Osteoblast (primary cell): ENCODE measurements at places on chromosomes 6 and 20. TPM values are rescaled to one million over a fixed set of nuclear protein-coding genes. Genes with fewer than 3 reads are reported as not detected.
A peak's percentile ranks its signal among the peaks of the same experiment; 100 is the strongest.

DNA sequence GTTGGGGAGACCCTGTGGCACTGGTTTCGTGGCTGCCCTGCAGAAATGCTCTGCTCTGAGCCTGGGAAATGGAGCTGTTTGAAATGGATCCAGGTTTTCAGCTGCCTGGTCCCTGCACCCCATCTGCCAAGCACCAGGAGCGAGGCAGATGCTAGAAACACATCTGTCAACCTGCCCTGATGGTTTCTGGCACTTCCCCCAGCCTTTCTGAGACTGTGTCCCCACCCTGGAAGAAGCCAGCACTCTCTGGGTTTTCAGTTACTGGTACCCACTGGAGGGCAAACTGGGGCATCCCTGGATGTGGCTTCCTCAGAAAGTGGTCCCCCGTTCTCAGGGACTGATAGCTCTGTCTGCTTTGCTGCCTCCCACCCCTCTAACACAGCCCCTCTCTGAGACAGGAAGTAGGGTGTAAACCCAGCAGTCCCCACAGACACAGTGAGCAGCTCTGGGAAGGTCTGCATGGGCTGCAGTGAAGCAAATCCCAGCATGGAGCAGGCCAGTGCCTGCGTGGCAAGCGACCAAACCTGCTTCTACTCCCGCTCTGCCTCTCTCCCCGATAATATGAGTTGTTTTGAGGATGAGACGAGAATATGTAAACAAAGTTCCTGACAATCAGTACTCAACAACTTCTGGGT lies 54.2 kb upstream of the MAFB start:
- no peak for DNase-seq
- no peaks in the 10 kb centered on the region for H3K4me1 ChIP-seq
- H3K36me3 ChIP-seq, result no peaks in the 10 kb centered on the region
- no peak overlapping the region for H3K4me3 ChIP-seq
- no peaks in the 10 kb centered on the region for H3K27me3 ChIP-seq
- H3K27ac ChIP-seq, result no peak overlapping the region

DNA sequence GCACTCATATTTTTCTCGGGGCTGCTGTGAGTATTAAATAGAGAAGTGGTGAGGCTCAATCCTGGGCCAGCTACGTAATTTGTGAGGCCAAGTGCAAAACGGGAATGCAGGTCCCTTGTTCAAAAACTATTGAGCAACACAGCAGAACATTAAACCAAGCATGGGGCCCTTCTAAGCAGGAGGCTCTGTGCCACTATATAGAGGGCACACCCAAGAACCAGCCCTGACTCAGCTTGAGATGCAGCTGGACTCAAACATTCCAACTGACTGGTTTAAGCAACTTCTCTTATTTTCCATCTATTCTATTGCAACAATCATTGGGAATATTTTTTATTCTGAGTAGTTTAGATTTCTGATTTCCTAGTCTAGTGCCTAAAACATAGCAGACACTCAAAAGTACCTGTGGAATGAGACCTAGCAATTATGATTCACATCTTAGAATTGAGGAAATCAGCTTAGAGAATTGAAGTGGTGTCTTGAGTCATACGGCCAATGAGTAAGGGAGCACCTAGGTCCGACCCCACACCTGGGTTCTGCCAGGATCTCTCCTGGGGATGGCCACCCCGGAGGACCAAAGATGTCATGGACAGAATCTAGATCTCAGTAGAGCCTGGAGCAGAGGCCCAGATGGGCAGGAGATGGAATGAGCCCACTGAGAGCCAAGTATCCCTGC lies 1.3 kb downstream of the SIRPB2 start:
- H3K27me3 ChIP-seq, result peaks cover 55% of the 10 kb centered on the region
- no peak for DNase-seq

DNA sequence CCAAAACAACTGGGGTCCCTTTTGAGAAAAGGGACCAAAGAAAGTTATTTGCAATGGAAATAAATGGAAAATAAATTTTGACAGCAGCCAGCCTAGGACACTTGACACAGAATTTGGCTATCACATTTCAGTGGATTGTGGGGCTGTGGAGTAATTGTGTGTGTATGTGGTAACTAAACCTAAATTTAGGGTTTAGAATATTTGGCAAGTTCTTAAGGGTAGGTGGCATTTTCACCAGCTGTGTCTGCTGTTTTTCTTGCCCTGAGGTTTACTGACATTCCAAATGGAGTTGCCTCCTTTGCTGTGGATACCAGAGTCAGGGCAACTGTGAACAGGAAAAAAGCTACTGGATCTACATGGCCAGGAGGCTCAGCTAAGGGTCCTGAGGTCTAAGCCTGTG lies 270.9 kb downstream of the SLC24A3 start:
- H3K4me1 ChIP-seq, result no peaks in the 10 kb centered on the region
- no peaks in the 10 kb centered on the region for H3K27me3 ChIP-seq
- no peaks in the 10 kb centered on the region for H3K36me3 ChIP-seq
- DNase-seq, result no peak
- no peak overlapping the region for H3K4me3 ChIP-seq

DNA sequence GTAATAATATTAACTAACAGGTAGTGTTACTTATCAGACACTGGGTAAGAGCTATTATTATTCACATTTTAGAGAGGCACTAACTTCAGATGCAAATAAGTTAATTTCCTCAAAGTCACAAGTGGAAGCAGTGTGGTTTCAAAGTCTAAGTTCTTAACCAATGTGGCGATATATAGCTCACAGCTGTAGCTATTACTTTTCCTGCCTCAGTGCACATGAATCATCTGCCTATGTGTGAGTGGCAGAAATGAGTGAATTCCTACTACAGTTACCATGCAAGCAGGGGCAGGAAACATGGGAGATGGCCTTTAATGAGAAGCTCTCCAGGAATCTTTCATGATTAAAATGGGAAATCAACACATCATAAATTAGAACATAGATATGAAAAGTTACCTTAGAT lies 126.2 kb upstream of the EYA4 start:
- H3K27me3 ChIP-seq, result peaks cover 3% of the 10 kb centered on the region
- no peak for DNase-seq
- no peaks in the 10 kb centered on the region for H3K36me3 ChIP-seq
- H3K4me1 ChIP-seq, result no peaks in the 10 kb centered on the region

DNA sequence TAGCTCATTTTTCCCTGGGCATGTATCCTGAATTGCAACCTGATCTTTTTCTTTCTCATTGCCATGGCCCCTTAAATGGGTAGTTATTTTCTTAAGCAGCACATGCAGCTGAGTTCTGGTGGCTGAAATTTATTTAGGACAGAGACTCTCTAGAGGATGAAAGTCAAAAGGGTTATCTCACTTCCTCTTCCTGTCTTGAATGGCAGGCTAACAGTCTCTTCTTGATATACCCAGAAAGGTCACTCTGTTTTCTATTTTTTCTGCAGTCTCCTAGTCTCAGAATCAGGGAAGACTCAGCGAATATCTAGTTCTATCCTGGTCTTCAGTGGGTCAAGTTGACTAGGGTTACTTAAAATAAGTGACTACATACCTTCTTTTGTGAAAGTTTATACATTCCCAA lies 243.3 kb downstream of the EPHA7 start:
- no peaks in the 10 kb centered on the region for H3K27me3 ChIP-seq
- no peak overlapping the region for H3K27ac ChIP-seq
- no peaks in the 10 kb centered on the region for H3K36me3 ChIP-seq
- H3K4me1 ChIP-seq, result no peaks in the 10 kb centered on the region
- no peak overlapping the region for H3K4me3 ChIP-seq
- DNase-seq, result no peak

DNA sequence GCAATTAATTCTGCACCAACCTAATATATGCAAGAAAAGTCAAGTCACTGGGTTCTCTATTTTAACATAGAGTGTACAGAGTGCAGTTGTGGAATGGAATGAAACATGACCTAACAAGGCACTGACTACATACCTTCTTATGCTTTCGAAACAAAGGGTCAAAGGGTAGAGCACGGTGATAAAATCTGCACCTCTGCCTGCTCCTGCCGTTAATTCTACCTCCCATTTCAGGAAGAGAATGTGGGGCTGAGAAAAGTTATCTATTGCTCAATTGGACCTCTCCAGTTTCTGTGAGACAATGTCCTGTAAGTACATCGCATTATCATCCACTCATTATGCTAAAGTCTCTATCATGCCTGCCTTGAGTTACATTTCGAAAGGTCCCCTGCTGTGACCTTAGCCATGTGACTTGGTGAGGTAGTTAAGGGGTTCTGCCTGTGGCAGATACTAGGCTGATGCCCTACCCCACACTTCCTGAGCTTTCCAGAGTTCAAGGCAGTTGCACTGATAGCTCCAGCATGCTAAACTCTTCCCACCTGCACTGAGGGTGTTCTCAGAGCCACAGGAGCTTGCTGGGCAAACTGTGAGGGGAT lies 14.0 kb upstream of the MOCS1 start:
- H3K4me1 ChIP-seq, result peaks cover 6% of the 10 kb centered on the region
- H3K4me3 ChIP-seq, result no peak overlapping the region
- H3K27me3 ChIP-seq, result peaks cover 21% of the 10 kb centered on the region
- no peak for DNase-seq

GRCh38 chr6:30894935-30895334 lies 10.6 kb downstream of the DDR1 start:
- peaks cover 24% of the 10 kb centered on the region for H3K36me3 ChIP-seq
- no peaks in the 10 kb centered on the region for H3K27me3 ChIP-seq
- no peaks in the 10 kb centered on the region for H3K4me1 ChIP-seq
- peak; percentile 5 for DNase-seq
- H3K4me3 ChIP-seq, result no peak overlapping the region

DNA sequence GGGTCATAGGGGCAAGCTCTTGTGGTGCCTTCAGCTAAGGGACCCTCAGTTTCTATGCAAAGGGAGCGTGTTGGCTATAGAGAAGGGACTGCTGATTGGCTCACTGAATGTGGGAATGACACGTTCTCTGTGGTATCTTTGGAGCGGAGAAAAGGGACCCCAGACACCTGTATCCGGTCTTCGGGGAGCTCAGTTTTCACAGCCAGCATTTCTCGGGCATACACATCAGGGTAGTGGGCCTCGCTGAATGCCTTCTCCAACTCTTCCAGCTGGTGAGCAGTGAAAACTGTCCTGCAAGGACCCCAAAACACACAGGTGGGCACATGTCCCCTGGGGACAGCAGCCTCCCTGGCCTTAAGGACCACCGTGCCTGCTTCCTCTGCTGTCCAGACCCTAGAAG lies 3.3 kb downstream of the VSX1 start:
- H3K4me1 ChIP-seq, result peaks cover 11% of the 10 kb centered on the region
- no peak for DNase-seq
- no peak overlapping the region for H3K4me3 ChIP-seq
- no peak overlapping the region for H3K27ac ChIP-seq
- peaks cover 94% of the 10 kb centered on the region for H3K27me3 ChIP-seq

DNA sequence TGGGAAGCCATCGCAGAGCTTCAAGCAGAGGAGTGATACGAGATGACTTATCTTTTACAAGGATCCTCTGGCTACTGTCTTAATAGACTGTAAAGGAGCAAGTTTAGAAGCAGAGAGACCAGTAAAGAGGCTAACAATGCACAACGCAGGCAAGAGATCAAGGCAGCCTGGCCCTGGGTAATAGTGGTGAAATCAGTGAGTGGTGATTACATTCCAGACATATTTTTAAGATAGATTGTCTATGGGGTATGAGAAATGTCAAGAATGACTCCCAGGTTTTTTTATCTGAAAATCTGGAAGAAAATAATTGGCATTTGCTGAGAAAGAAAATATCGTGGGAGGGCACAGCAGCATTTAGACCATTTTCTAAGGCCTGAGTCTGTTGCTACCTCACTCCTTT lies 213.6 kb upstream of the HTR1E start:
- no peaks in the 10 kb centered on the region for H3K36me3 ChIP-seq
- no peaks in the 10 kb centered on the region for H3K4me1 ChIP-seq

GRCh38 chr6:159540152-159540551 lies 152.9 kb downstream of the SOD2 start:
- H3K27me3 ChIP-seq, result no peaks in the 10 kb centered on the region
- no peak for DNase-seq
- no peak overlapping the region for H3K27ac ChIP-seq
- no peak overlapping the region for H3K4me3 ChIP-seq
- no peaks in the 10 kb centered on the region for H3K36me3 ChIP-seq
- H3K4me1 ChIP-seq, result no peaks in the 10 kb centered on the region

DNA sequence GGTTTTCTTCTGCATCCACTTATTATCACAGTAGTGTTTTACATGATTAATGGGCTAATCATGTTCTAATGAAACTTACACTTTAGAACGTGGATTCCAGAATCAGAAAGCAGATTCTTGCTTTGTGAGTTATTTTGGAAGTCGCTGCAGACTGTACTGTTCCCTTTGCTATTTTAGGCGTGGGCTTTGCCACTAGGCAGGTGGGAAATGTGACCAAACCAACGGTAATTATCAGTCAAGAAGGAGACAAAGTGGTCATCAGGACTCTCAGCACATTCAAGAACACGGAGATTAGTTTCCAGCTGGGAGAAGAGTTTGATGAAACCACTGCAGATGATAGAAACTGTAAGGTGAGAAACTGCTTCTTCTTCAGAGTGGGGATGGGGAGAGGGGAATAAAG lies 598 bp downstream of the FABP7 start:
- H3K4me1 ChIP-seq, result no peaks in the 10 kb centered on the region
- H3K27ac ChIP-seq, result no peak overlapping the region
- peaks cover 17% of the 10 kb centered on the region for H3K27me3 ChIP-seq
- H3K4me3 ChIP-seq, result no peak overlapping the region

DNA sequence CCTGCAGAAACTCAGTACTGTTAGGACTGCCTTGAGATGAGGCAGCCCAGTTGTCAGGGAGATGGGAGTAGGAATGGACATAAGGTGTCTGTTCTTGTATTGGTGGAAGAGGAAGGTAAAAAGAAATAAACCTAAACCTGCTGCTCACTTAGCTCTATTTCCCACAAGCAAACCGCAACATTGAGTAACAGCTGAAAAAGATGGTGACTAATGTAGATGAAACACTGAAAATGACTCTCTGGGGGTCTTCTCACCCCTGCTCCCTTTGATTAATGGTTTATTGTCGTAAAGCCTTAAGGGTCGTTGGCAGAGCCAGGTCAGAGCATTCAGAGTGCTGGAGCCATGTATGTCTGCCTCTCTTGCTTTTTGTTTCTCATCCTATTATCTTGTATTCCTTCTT lies 87.5 kb downstream of the FOXO3 start:
- H3K27me3 ChIP-seq, result no peaks in the 10 kb centered on the region
- H3K27ac ChIP-seq, result no peak overlapping the region
- DNase-seq, result no peak
- H3K4me1 ChIP-seq, result peaks cover 42% of the 10 kb centered on the region

GRCh38 chr6:32462609-32463008 lies 22.9 kb downstream of the HLA-DRA start:
- no peak overlapping the region for H3K4me3 ChIP-seq
- no peaks in the 10 kb centered on the region for H3K4me1 ChIP-seq
- no peaks in the 10 kb centered on the region for H3K27me3 ChIP-seq
- H3K36me3 ChIP-seq, result no peaks in the 10 kb centered on the region
- DNase-seq, result no peak

- peaks cover 40% of the 10 kb centered on the region for H3K4me1 ChIP-seq
- H3K36me3 ChIP-seq, result peaks cover 87% of the 10 kb centered on the region
- no peak for DNase-seq
- H3K27me3 ChIP-seq, result no peaks in the 10 kb centered on the region
- H3K27ac ChIP-seq, result peak overlapping the region; percentile 73
Measured at GRCh38 chr6:85472744-85473143, 22.9 kb downstream of the NT5E start.

Gene ADISSP
- 15.3 and 18.5 TPM in 2 replicates for total RNA-seq

Gene FRK
- total RNA-seq, result 1.1 and 1.2 TPM in 2 replicates

Gene TPD52L2
- total RNA-seq, result 99.6 and 115 TPM in 2 replicates

Gene HLA-DMB
- total RNA-seq, result 2.2 and 8.3 TPM in 2 replicates

Gene ETV7
- 3.3 and 3.5 TPM in 2 replicates for total RNA-seq
